ENCODE measurements at places on chromosomes 4 and X. TPM values are rescaled to one million over a fixed set of nuclear protein-coding genes. Genes with fewer than 3 reads are reported as not detected.

GRCh38 chr4:146132445-146132844, 43.1 kb upstream of the LSM6 start:
- no peak for DNase-seq

GRCh38 chr4:176726803-176727202, 65.9 kb downstream of the VEGFC start:
- no peak for DNase-seq

- no peak for DNase-seq
Measured at GRCh38 chrX:38975368-38975942, 174.2 kb downstream of the MID1IP1 start.

- DNase-seq = peak; percentile 69
Measured at GRCh38 chrX:10620121-10620699, at the start of gene MID1. Gene MID1 (minus strand): TSS chrX:10620585. CDS start chrX:10567547, 53,038 bp downstream.

DNA sequence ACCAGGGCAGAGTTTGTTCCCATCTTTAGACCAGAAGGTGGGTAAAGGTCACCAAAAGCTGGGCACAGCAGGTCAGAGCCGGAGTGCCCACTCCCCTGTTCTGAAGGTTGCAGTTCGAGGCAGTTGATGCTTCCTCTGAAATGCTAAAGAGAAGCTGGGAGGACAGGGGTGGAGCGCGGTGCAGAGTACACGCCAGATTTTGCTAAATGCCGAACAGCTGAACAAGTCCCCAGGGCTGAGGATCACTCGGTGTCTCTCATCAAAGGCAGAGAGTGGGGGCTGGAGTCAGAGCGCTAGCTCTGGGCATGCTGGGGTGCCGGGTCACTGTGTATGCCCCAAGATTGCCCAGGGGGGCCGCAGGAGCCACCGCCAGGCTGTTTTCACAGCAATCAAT, 197.0 kb downstream of the BCOR start:
- DNase-seq = no peak

DNA sequence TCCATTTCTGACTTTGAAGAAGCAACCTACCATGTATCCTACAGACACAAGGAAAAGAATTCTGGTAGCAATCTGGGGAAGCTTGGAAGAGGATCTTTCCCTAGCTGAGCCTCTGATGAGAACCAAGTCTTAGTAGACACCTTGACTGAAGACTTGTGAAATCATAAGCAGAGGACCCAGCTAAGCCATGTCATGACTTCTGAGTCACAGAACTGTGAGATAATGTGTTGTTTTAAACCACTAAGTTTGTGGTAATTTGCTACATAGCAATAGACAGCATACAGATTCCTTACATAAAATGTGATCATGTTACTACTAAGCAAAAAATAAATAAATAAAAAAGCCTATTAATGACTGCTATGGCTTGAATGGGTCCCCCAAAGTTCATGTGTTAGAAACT, 71.3 kb upstream of the ANKRD50 start:
- no peak for DNase-seq

DNA sequence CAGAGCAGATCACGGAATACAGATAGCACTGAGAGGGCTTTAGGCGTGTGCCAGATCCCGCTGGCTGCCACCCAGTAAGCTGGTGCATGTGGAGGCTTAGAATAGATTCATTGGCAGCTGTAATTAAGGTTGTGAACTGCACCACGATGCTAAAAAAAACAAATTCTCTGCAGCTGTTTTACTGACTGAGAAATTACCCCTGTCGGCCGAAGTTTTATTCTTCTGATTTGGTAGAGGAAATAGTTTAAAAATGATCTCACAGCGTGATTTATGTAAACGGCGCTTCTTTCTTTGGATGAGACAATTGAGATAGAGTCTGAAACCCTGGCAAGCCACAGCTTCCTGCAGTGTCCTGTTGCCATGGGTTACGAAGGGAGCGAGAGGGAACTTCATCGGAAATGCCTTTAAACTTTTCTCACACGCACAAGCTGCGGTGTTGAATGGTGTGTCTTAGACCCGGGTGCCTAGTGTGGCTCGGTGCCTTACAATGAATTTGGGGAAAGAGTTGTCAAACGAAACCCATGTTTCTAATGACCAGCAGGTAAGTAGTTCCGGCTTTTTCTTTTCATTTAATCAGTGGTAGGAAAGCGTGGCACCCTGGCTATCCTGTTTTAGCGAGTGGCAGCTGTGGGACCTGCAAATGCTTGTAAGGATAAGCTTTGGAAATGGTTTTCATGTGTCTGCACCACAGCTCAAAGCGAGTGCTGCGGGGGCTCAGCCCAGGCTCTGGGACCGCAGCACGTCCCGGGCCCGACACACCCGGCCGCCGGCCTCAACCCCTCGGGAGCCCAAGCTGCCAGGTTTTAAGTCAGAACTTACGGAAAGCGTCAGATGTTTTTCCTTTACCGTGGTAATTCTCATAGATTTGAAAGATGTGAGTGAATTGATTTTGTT, 71.7 kb upstream of the HGFAC start:
- DNase-seq = no peak

GRCh38 chrX:9339603-9340491, 125.0 kb upstream of the TBL1X start:
- DNase-seq = no peak

GLRB gene
- total RNA-seq = 0.10 TPM

DNA sequence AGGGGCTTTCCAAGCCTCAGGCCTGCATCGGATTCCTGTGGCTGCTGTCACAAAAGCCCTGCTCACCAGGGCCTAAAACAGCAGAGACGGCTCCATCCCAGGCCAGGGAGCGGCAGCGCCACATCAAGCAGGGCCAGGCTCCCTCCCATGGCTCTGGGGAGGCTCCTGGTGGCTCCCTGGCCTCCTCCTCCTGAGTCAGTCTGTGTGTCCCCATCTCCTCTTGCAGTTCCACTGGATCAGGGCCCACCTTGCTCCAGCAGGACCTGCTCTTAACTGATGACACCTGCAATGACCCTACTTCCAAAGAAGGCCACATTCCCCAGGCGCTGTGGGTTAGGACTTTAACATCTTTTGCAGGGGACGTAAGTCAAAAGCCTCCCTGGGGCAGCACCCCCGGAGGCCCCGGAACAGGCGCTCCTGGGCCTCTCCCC, 51.9 kb downstream of the CPZ start:
- DNase-seq = peak; percentile 6

SPIN2A gene
- total RNA-seq = 1.1 TPM

- DNase-seq = no peak
Measured at GRCh38 chr4:2446656-2447564, 22.0 kb upstream of the RNF4 start.

Measured in mucosa of descending colon (tissue), 3 donors.